ENCODE measurements at places on chromosomes 1 and 21.
A peak's percentile ranks its signal among the peaks of the same experiment; 100 is the strongest.

GRCh38 chr1:183140633-183141032, 45.4 kb upstream of the LAMC2 start:
- no peak for DNase-seq

DNA sequence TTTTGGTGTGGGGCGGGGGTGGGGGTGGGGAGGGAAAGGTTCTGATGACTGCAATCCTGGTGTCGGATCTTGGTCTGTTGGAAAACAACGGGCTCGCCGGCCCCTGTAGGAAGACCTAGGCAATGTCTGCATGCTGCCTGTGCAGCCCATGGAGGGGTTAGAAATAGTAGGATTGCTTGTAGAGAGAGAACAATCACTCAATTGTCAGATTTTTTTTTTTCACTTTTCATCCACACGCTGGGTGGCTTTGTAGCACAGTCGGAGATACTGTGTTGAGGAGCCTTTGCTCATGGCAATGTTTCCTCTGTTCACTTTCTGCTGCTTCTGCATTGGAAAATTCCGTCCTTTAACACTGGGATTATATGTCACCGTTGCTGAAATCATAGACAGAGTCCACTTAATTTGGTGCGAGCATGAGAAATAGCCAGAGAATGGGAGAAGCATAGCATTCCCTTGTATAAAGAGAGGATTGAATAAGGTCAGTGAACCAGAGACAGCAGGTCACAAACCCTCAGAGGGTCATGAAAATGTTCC, 107.5 kb downstream of the MRPS6 start:
- DNase-seq = no peak

- DNase-seq = no peak
These were observed 35.1 kb downstream of the NUAK2 start for GRCh38 chr1:205286335-205286950.

GRCh38 chr1:153490272-153491051, 30.0 kb upstream of the S100A7 start:
- DNase-seq = no peak

GRCh38 chr1:247295274-247295684, 36.4 kb downstream of the ZNF496 start:
- no peak for DNase-seq

GRCh38 chr1:239931341-239931740, 160.3 kb upstream of the FMN2 start:
- no peak for DNase-seq

- no peak for DNase-seq
These were observed 33.1 kb upstream of the COL6A2 start for GRCh38 chr21:46064870-46065214.

DNA sequence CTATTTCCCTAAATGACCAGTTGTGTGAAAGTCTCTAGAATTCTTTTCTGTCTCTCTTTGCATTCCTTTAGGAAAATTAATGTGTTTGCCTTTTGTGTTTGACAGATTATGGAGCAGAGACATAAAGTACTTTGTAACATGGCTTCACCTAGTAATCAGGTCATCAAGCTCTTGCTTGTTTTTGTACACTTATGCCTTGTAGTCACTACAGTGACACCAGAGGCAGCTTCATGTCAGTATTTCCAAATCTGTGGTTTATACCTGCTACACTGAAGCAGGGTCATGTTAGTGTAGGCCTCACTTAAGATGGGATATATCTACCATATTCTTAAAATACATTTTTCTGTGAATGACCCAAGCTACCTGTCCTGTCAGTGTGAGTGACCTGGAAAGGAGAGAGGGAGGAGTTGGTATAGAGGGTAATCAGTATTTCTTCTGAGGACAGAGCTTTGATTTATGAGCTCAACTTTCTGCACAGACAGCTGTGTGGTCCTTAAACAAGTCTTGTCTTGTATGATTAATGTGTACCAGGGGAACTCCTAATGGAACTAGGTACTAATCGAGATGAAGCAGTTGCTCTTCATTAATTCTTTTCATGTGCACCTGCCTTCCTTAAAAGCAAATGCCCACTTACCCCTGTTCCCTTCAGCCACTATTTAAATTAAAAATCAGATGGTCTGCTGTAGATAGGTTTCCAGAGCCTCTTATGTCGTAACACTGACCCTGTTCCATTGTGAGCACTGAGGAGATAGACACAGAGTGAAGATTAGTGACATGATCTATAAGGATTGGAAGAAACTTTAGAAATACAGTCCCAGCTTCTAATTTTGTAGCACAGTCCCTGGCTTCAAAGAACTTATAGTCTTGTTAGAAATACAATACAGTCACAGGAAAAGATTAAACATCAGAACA, 45.7 kb downstream of the MACO1 start:
- peak; percentile 95 for DNase-seq

- DNase-seq = no peak
These were observed 183.6 kb upstream of the RAB4A start for GRCh38 chr1:229087339-229087738.

GRCh38 chr1:108897865-108898720, 21.3 kb downstream of the GPSM2 start:
- peak; percentile 18 for DNase-seq

- DNase-seq = no peak
These were observed 102.3 kb downstream of the OSBPL9 start for GRCh38 chr1:51719146-51719545.

DNA sequence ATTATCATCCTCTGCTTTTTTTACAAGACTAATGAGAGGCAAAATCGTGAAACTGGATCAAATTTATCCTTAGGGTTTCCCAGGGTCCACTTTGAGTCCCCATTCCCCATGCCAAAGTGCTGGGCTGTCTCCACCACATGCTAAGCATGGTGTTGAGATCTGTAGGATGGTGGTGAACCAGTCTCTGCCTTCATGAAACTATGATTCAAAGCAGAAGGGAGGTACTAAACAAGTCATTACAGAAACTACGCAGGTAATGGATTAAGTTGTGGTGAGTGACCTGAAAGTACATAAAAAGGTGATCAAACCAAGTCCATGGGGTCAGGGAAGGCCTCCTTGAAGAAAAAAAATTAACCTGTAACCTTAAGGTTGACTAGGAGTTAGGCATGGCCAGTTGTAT, 265.2 kb downstream of the ATG4C start:
- DNase-seq = no peak

DNA sequence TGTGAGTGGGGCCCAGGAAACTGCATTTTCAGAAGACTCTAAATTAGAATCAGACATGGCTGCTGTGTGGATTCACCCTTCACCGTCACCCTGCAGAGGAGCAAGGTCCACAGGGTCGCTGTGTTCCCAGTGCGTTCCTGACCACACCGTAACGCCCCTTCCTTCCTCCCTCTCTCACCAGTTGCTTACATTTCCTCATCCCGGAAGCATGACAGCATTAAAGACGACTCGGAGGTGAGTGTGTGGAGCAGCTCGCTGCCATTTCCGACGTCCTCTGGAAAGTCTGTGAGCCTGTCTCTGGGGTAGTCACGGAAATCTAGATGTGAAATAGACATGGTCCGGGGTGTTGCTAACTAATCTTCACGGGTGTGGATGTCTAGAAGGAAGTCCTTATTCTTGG, 45.9 kb downstream of the FAAP20 start:
- DNase-seq = no peak

DNA sequence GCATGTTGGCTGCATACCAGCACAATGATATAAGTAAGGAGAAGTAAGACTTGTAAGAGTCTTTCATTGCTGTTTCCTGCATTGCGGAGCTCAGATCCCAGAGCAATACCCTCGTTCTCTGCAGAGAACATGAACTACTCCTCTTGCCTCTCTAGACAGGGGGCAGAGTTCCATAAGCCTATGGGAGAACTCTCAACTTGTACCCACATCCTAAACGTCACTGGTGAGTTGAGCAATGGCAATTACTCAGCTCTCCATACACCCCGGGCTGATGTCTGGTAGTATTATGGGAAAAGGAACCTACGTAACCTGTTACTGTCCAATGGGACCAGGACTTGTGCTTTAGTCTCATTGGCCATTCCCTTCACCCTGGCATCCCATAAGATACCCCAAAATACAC, 27.3 kb upstream of the ZNF496 start:
- no peak for DNase-seq

GRCh38 chr1:97238816-97239215, 517.2 kb downstream of the PTBP2 start:
- no peak for DNase-seq

DNA sequence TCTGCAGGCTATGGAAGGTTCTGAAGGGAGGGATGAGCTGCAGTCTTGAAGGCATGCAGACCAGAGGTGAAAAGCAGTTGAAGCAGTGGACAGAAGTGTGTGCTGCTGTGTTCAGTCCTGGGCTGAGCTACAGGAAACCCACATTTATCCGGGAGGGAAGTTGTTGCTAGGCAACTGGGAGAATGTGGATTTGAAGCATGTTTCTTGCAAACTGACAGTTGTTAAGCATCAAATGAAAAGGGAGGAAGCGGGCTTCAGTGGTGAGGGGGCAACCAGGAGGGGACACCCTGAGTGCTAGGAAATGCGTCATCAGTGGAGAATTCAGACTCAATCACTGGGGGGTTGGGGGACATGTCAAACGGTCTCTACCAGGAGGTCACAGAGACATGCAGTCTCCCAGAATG, 28.7 kb downstream of the ABCA4 start:
- no peak for DNase-seq

DNA sequence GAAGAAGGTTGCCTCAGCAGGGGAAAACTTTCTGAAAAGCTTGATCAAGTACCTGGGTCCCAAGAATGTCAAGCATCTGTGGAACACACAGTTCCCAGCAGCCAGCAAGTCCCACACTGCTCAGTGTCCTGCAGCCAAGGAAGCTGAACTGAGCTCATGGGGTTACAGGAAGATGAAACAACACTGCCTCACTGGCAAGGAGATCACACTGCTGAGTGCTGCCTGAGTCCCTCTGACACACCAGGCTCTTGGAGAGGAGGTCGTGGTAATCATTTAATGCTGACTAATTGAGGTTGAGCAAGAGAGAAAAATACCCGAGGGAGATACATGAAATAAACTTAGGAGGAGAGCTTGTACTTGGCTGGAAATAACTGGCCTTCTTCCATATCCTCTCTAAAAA, 75.2 kb downstream of the MPZL1 start:
- no peak for DNase-seq

DNA sequence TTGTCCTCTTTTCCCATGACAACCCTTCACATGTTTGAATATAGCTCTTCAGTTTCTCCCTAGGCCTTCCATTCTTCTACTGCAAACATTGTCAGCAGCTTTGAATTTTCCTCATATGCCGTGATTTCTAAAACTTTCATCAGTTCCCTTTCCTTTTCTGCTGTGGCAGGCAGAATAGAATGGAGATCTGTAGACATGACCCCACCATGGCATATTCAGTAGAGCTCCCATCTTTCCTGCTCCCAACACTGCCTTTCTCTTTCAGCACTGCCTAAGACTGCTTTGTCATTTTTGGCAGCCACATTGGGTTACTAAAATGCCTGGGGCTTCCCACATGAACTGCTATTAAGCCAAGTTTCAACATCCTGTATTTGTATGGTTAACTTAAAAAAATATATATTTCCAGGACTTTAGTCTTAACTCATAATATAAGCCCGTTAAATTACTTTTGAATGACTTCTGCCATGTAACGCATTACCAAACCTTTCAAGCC, 60.9 kb downstream of the TBX19 start:
- no peak for DNase-seq

DNA sequence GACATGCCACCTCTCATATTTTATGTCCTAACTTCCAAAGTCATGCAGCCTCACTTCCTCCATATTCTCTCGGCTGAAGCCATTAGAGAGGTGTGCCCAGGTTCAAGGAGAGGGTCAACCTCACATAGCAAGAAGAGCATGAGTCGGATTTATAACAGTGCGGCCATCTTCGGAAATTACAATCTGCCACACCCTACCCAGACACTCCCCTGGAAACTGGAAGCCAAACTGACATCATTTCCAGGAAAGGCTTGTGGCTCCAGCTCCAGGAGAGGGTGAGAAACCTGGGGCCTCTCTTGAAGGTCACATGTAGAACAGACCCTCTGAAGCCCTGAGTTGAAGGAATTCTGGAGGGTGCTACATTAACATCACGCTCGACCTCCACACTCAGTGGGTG, 73.5 kb downstream of the RRAGC start:
- DNase-seq = no peak

DNA sequence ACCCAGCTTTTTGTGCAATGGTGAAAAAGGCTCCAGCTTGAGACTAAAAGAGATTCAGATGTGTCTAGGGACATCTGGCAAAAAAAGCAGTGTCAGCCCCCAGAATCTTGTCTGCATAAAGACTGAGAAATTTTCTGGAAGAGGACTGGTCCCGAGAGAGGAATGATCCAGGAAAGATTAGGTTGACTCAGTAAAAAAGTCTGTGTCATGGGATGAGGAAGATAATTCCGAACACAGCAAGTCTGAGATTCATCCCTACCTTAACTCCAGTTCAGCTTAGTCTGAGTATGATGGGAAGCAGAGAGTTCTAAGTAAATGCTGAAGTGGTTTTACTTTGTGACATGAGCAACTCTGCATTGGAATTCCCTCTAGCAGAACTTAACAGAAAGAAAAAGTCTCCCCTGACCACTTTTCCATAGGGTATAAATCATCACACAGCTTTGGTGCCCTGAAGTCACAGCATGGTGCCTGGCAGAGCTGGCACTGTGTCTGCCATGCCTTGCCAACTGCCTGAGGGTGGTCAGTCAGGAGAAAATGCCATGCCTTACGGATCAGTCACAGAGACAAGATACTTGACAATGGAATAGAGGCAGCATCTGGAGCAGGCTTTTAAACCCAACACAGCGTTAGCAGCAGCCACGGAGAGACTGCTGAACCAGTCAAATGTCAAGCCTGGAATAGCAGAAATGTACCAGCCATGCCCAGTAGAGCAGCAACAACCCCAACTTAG, 153.4 kb downstream of the ZC3H11B start:
- no peak for DNase-seq

GRCh38 chr1:104456724-104457123, 707.0 kb downstream of the AMY1C start:
- no peak for DNase-seq

DNA sequence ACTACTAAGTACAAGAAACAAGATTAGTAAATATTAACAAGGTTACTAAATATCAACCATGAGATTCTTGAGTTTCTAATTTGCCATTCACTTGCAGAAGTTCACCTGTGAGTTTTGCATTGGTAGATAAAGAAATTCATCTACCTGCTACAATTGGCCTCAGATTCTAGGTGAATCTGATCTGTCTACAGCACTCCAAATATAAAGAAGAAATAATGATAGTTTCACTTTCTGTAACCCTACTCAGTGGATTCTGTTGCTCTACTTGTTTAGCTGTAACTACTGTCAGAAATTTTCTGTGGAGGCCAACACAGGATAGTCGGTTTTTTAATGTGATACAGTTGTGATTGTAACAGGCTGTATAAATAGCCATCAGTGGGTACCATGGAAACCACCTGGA, 118.6 kb downstream of the NR5A2 start:
- no peak for DNase-seq

DNA sequence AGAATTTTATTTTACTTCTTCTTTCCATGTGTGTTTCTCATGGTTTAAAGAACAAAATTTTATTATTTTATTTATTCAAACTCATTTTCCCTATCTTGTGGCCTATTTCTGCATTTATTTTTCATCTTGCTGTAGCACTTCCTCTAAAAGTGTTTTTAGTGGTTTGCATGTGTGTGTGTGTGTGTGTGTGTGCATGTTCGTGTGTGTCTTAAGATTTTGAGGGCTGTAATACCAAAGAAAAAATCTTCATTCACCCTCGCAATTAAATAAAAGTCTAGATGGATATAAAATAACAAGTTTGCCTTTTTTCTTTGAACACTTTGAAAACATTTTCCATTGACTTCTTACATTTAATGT, 24.6 kb upstream of the FCRL3 start:
- no peak for DNase-seq
